ENCODE measurements at places on chromosomes 4 and X.

- DNase-seq, result no peak
These were observed 8.2 kb downstream of the WDR1 start for GRCh38 chr4:10108391-10108790.

DNA sequence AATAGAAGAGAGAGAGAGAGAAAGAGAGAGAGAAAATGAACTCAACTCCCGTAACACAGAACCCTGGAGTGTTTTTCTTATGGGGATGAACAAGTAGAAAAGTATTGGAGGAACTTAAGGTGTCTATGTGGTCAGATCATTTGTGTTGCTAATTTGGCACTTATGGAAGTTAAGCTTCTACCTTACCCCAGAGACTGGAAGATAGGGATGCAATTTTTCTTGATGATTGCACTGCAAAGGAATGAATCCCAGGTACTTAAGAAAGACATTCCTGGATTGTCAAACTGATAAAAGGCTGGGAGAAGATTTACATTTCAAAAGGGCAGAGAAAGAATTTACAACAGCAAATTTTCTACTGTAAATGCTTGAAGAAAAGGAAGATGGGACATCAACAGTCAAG lies 57.2 kb downstream of the MAP9 start:
- DNase-seq, result no peak

DNA sequence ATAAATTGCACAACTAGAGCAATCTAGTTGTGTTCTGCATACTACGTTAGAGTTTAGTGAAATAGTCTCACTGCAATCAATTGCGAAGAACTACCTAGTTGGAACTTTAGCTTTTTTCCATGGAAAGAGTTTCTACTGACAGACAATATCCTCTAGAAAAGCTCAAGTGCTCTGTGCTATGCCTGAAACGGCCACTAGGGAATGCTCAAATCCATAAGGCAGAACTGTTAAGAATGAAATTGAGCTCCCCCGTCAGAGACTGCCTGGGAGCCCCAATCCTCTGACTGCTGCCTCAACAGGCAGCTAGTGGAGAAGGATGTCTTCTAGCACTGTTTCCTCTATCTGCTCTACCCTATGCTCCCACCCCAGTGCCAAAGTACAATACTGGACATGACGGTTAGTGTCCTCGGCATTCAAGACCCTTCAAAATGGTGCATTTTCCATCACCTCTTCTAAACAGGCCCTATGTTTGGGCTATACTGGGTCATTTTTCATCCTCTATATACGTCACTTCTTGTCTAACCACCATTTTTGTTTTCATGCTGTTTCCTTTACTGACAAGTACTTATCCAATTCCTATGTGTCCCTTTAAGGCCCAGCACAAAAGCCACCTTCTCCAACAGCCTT lies 35.3 kb downstream of the FRMD7 start:
- DNase-seq, result peak; percentile 28

DNA sequence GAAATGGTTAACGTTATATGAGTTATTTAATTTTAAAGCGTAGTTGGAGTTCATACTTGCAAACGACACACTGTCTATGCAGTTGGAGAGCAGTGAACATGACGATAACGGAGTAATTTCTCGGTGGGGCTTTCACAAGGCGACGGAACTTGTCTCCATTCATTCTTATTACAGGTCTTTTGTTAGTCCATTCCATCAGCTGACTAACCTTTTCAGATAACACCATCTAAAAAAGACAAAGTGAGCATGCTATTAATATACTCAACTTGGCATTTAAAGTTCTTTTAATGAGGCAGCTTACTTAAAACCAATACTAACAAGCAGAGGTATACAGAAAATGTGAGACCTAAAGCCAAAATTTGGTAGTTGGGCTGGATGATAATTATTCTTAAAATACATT lies 19.9 kb downstream of the MAGT1 start:
- no peak for DNase-seq

GRCh38 chr4:130736436-130737185 lies 1640.7 kb downstream of the C4orf33 start:
- DNase-seq, result no peak

Data from stimulated activated CD4-positive, alpha-beta T cell treated with anti-CD3 and anti-CD28 coated beads, Interleukin-12 subunit alpha, Interleukin-12 subunit beta, amount 100 ng/mL, for 4 hours (primary cell).